Head of caudate nucleus (tissue), 42 donors: ENCODE measurements at places on chromosomes 1 and 21.

DNA sequence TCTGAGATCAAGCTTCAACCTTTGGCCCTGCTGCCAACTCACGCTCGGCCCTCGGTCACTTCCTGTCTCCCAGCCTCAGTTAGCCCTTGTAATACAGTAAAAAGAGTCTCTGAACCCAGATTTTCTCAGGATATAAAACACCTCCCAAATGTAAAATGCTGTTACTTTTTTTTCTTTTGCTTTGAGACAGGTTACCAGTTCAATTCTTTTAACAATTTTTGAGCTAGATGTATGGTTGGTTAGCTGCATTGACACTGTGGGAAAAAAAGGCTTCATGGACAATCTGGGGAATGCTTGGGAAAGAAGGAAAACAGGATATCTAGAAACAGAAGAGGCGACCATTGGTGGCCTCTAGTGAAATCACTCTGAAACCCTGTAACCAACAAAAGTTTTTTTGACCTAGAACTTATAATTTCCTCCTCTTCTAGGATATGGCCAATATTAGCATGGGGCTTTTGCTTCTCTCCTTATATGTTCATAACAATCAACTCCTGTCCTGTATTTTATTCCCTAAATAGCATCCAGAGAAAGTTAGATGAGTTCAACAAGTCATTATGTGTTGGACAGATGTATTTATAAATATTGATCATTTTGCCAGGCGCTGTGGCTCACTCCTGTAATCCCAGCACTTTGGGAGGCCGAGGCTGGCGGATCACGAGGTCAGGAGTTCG lies 1.3 kb downstream of the CMPK1 start:
- no peak for DNase-seq

GRCh38 chr1:1054099-1054700 lies 19.9 kb downstream of the RNF223 start:
- DNase-seq, result no peak

DNA sequence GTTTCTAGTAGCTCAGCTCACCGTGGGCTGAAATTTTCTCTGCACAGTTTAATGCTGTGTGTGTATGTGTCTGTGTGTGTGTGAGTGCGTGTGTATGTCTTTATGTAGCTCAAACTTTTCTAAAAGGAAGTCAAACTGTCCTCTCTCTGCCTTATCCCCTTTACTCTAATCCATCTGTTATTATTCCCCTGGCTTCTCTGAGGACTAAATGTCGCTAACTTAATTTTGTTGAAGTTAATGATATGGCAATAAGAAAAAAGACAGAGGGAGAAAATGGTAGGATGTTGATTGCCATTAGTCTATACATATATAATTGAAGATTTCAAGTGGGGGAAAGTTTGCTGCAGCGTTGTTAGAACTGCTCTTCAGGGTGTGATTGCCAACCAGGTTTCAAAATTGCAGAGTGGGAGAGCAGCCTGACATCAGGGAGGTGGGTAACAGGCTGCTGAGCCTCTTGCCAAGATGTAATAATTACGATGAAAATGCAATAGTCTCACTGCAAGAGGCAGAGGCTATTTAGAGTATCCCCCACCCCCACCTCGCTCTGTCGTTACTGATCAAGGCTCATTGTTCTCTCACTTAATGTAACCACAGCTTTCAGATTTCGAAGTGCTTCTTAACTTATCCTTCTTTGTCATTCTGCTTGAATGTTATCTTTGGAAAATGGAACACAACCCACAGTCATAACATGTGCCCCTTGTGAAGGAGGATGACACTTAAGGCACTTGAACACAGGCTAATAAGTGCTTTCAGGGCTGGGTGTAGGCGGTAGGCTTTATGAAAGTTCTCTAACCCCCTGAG lies 559.0 kb upstream of the PLXNA2 start:
- peak; percentile 70 for DNase-seq

DNA sequence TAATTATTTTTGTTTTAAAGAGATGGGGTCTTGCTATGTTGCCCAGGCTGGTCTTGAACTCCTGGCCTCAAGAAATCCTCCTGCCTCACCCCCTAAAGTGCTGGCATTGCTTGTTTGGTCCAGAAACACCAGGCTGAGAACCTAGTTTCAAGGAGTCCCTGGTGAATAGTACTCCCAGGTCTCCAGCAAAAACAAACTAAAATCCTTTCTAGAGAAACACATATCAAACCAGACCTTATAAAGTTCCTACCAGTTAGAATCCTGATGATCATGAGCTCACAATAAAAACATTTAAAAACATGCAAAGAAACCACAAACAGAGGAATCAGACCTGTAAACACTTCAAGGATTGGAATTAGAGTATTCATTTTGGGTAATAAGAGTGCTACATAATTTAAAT lies 34.4 kb upstream of the PADI1 start:
- no peak for DNase-seq

DNA sequence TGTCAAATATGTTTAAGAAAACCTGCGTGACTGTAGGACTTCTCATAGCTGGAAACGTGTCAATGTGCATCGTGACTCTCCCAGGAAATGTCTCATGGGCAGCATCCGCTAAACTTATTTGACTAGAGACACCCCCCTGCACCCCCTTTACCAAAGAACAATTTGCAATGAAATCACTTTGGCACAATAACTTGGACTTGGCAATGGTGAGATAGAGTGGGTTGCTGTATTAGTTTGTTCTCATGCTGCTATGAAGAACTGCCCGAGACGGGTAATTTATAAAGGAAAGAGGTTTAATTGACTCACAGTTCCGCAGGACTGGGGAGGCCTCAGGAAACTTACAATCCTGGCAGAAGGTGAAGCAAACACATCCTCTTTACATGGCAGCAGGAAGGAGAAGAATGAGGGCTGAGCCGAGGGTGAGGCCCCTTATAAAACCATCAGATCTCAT lies 13.8 kb downstream of the CLDN14 start:
- no peak for DNase-seq

- DNase-seq, result no peak
Measured at GRCh38 chr21:33067043-33067442, 2.9 kb upstream of the OLIG1 start.

- DNase-seq, result no peak
Measured at GRCh38 chr21:45724345-45724961, 80.9 kb downstream of the PCBP3 start.

DNA sequence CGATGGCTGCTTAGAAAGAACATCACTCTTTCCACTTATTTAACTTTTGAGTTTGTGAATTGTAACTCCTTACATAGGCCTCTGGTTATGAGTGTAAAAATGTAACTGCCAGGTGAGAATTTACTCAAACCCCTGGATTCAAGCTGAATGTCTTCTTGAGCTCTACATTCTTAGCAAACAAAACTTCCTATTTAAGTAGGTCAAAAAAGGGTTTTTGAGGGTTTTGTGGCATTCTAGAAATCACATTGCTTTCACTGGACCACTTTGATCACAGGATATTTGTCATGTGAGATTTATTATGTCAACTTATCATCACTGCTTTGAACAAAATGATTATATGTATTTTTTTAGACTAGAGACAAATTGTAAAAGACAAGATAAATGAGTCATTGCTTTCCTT lies 5.7 kb downstream of the IL23R start:
- no peak for DNase-seq

GRCh38 chr1:87759421-87760087 lies 430.9 kb downstream of the LMO4 start:
- DNase-seq, result no peak
